Activated B cell treated with CpG ODN at 0.5 μM for 24 hours (primary cell): ENCODE measurements at places on chromosomes 6 and 20. TPM values are rescaled to one million over a fixed set of nuclear protein-coding genes. Genes with fewer than 3 reads are reported as not detected.

GRCh38 chr6:15076565-15076964 lies 169.3 kb upstream of the JARID2 start:
- no peak for DNase-seq
- no peak overlapping the region for H3K4me3 ChIP-seq
- peaks cover 4% of the 10 kb centered on the region for H3K27me3 ChIP-seq
- no peaks in the 10 kb centered on the region for H3K36me3 ChIP-seq
- H3K4me1 ChIP-seq: no peaks in the 10 kb centered on the region
- no peak overlapping the region for H3K27ac ChIP-seq

DNA sequence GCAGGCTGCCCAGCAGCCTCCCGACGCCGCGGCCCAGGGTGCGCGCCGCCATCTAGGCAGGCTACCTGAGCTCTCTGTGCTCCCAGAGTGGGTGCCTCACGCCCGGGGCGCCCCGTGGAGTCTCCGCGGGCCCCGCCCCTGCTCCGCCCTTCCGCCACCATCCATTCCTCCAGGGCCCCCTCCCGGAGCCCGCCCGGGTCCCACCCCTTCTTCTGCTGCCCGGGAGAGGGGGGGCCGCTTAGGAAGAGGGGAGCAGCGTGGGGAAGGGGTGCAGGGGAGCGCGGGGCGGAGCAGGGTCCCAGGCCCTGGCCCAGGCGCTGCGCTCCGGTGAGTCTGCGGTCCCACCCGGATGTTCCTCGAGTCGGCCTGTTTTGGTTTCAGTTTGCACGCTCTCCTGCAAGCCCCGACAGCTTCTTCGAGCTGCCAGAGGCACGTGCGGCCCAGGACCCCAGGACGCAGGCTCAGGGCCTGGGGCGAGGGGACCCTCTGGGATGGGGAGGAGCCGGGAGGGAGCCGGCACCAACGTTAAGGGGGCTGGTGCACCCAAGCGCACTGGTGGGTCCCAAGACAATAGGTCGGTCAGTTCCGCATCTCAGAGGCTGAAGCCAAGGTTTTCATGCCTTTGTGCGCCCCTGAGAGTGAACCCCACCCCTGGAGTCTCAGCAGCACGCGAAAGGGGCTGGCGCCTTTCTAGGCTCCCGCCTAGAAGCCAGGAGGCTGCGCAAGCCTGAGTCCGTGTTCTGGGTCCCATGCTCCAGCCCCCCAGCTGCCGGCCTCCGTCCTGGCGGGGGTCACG lies at the start of gene ACSS1:
Gene ACSS1, minus strand, starts transcription at position 89 of the 796 bp plus-strand sequence. Its CDS starts 37 bp downstream, at position 52.
- peaks cover 61% of the 10 kb centered on the region for H3K4me1 ChIP-seq
- peak within 1 kb of the TSS; percentile 89 for H3K4me3 ChIP-seq
- H3K27ac ChIP-seq: peak within 1 kb of the TSS; percentile 93

DNA sequence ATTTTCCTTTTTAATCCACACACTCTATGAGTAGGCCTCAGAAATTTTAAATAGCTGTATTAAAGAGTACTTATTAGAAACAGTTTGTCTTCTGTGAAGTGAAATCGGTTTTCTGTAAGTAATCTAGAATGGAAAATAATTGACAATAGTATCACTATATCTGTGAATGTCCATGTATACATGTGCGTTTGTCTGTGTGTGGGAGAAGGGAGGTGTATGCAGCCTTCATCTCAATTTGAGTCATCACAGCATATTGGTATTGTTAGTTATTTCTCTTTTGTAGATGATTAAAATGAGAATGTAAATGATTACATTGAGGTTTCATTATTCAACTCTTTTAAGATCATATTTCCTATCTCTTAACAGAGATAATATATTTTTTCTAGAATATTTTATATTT lies 206.0 kb downstream of the EYS start:
- no peaks in the 10 kb centered on the region for H3K36me3 ChIP-seq
- no peak for DNase-seq
- no peak overlapping the region for H3K4me3 ChIP-seq
- no peaks in the 10 kb centered on the region for H3K27me3 ChIP-seq

- DNase-seq: no peak
- H3K4me1 ChIP-seq: peaks cover 19% of the 10 kb centered on the region
- no peak overlapping the region for H3K4me3 ChIP-seq
- no peaks in the 10 kb centered on the region for H3K36me3 ChIP-seq
- H3K27ac ChIP-seq: no peak overlapping the region
These were observed 6.5 kb downstream of the PRND start for GRCh38 chr20:4728120-4728760.

DNA sequence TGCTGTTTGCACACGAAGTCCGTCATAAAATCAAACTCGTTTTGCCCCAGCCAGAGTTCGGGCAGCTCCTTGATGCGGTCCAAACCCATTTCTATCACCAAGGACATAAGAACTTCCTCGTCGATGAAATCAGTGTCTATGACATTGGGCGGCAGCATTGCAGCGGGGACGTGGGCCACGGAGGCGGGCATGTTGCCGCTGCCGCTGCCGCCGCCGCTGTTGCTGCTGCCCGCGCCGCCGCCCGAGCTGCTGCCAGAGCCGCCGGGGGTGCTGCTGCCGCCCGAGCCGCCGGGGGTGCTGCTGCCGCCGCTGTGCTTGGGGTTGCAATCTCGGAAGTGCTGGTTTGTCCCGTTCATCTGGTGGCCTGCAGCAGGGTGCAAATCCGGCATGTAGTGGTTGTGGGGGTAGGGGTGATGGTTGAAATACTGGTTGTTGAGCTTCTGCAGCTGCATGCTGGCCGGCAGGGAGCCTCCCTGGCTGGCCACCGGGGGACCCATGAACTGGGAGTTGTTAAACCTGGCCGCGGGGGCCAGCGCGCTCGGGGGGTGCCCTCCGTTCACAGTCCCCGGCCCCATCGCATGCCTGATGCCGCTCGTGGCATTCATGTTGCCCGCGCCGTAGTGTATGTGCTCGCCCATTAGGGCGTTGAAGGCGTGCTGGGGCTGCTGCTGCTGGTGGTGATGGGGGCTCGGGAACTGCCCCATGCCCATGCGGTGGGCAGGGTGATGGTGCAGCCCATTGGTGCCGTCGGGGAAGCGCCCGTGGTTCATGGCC lies 1.1 kb downstream of the CITED2 start:
- no peaks in the 10 kb centered on the region for H3K27me3 ChIP-seq
- H3K36me3 ChIP-seq: peaks cover 22% of the 10 kb centered on the region
- peak; percentile 73 for DNase-seq
- peak overlapping the region; percentile 100 for H3K27ac ChIP-seq
- H3K4me3 ChIP-seq: peak overlapping the region; percentile 99

- no peak for DNase-seq
- no peak overlapping the region for H3K4me3 ChIP-seq
- H3K27me3 ChIP-seq: no peaks in the 10 kb centered on the region
- no peaks in the 10 kb centered on the region for H3K4me1 ChIP-seq
These were observed 27.9 kb downstream of the TXNDC5 start for GRCh38 chr6:7882505-7883257.

DNA sequence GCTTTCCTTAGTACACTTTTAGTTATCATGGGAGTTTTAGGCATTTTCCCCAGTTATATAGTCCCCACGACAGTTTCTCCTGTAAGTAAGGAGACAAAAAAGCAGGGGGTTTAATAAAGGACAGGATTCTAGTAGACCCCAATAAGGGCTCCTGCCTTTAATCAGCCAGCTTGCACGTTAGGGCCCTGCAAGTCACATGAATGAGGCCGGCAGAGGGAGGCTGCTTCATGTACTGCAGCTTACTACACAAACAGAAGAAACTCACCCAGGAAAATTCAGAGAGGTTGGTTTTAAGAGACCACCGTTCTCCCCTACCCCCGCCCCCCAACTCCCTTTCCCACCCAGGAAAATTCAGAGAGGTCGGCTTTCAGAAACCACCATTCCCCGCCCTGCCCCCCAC lies 229.7 kb upstream of the MOCS1 start:
- no peak overlapping the region for H3K27ac ChIP-seq
- no peaks in the 10 kb centered on the region for H3K4me1 ChIP-seq
- no peaks in the 10 kb centered on the region for H3K36me3 ChIP-seq
- H3K27me3 ChIP-seq: no peaks in the 10 kb centered on the region

- DNase-seq: no peak
- no peaks in the 10 kb centered on the region for H3K27me3 ChIP-seq
- no peak overlapping the region for H3K4me3 ChIP-seq
- no peak overlapping the region for H3K27ac ChIP-seq
- no peaks in the 10 kb centered on the region for H3K4me1 ChIP-seq
These were observed 269.0 kb downstream of the UST start for GRCh38 chr6:149015535-149016525.

DNA sequence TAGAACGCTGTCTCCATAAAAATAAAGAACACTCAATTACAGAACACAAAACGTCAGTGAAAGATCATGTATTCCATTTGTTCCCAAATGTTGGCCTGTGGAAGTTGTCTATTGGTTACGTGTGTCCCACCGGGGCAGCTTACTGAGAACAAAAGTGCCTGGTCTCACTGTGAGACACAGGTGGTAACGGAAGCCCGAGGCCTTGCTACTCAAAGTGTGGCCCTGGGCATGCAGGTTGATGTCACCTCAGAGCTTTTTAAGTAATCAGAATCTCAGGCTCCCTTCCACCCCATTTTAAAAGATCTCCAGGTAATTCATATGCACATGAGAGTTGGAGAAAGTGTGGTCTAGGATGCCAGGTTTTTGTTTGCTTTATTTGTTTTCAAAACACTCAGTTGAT lies 422.5 kb upstream of the OPRM1 start:
- DNase-seq: no peak
- H3K36me3 ChIP-seq: no peaks in the 10 kb centered on the region

- no peak overlapping the region for H3K4me3 ChIP-seq
- peaks cover 4% of the 10 kb centered on the region for H3K36me3 ChIP-seq
- no peak overlapping the region for H3K27ac ChIP-seq
- H3K27me3 ChIP-seq: no peaks in the 10 kb centered on the region
- no peak for DNase-seq
- peaks cover 27% of the 10 kb centered on the region for H3K4me1 ChIP-seq
These were observed 33.6 kb downstream of the TRAM2 start for GRCh38 chr6:52543262-52543661.

DNA sequence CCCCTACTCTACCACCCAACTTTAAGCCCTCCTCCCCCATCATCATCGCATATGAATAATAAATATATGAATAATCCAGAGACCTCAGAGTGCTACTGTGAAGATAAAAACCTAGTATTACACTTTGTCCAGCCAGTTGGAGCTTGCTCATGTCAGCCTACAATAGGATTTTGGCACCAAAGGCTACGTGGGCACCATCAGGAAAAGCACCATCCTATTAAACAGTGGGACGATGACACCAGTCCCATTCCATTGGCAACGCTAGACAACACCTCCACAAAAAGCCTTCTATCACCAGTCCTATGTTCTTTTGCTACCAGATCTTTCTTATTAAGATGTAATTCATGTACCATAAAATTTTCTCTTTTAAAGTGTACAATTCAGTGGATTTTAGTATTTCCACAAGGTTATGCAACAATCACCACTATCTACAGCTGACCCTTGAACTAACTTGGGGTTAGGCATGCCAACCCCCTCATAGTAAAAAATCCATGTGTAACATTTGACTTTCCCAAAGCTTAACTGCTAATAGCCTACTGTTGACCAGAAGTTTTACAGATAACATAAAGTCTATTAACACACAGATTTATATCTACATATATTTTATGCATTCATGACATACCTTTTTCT lies 41.1 kb downstream of the CNKSR3 start:
- H3K4me1 ChIP-seq: no peaks in the 10 kb centered on the region
- H3K4me3 ChIP-seq: no peak overlapping the region
- H3K27me3 ChIP-seq: no peaks in the 10 kb centered on the region
- no peak overlapping the region for H3K27ac ChIP-seq

DNA sequence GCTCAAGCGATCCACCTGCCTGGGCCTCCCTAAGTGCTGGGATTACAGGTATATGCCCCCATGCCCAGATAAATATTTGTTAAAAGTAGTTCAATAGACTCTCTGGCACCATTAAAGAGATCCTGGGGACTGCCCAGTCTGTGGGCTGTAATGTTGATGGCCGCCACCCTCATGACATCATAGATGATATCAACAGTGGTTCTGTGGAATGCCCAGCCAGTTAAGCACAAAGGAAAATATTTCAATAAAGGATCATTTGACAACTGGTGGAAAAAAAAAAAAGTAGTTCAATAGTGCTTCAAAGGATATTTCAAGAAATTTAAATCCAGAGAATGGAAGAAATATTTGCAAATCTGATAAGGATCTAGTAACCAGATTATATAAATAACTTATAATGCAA lies 1.5 kb upstream of the CRIP3 start:
- DNase-seq: no peak
- H3K36me3 ChIP-seq: peaks cover 7% of the 10 kb centered on the region
- no peaks in the 10 kb centered on the region for H3K27me3 ChIP-seq
- H3K4me3 ChIP-seq: peak overlapping the region; percentile 28
- H3K4me1 ChIP-seq: peaks cover 70% of the 10 kb centered on the region

GRCh38 chr6:20921578-20921977 lies 387.3 kb downstream of the CDKAL1 start:
- H3K27ac ChIP-seq: no peak overlapping the region
- peaks cover 4% of the 10 kb centered on the region for H3K4me1 ChIP-seq
- peaks cover 3% of the 10 kb centered on the region for H3K36me3 ChIP-seq
- no peak for DNase-seq
- H3K4me3 ChIP-seq: no peak overlapping the region
- H3K27me3 ChIP-seq: no peaks in the 10 kb centered on the region

GRCh38 chr6:167046861-167047495 lies 47.8 kb downstream of the CEP43 start:
- DNase-seq: no peak
- peak overlapping the region; percentile 76 for H3K4me3 ChIP-seq
- no peaks in the 10 kb centered on the region for H3K27me3 ChIP-seq
- peak overlapping the region; percentile 96 for H3K27ac ChIP-seq

DNA sequence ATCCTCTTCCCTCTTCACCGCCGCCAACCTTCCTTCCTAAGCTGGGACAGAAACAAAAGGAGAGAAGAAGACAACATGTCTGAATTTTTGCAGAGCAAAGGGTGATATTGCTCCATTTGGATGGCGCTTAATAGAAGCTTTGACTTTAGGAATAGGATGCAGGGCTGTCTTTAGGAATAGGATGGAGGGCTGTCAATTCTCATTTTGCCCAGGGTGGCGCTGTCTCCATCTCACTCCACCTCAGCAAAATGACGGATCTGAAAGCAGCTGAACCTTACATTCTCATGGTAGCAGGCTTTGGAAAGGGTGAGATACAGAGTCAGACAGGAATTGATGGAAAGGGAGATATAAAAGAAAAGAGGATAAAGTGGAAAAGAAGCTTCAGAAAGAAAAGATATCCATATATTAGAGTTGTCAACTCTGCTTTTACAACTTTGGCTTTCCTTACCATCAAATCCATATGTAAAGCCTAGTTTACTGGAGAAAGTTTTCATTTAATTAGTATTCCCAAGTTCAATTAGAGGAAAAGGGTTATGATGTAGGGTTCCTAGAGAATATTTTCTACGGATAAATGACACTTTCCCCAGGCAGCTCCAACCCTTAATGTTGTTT lies 2.4 kb downstream of the MTCL3 start:
- DNase-seq: no peak
- no peaks in the 10 kb centered on the region for H3K36me3 ChIP-seq
- peaks cover 28% of the 10 kb centered on the region for H3K4me1 ChIP-seq
- peak overlapping the region; percentile 86 for H3K4me3 ChIP-seq

GRCh38 chr20:4894981-4895381 lies 106.3 kb downstream of the SLC23A2 start:
- H3K36me3 ChIP-seq: peaks cover 78% of the 10 kb centered on the region
- DNase-seq: no peak
- H3K4me1 ChIP-seq: peaks cover 31% of the 10 kb centered on the region
- H3K4me3 ChIP-seq: no peak overlapping the region
- H3K27ac ChIP-seq: peak overlapping the region; percentile 51
- H3K27me3 ChIP-seq: no peaks in the 10 kb centered on the region

- DNase-seq: peak; percentile 31
- H3K4me1 ChIP-seq: peaks cover 54% of the 10 kb centered on the region
- peak overlapping the region; percentile 73 for H3K4me3 ChIP-seq
- H3K27ac ChIP-seq: peak overlapping the region; percentile 93
- H3K36me3 ChIP-seq: no peaks in the 10 kb centered on the region
- no peaks in the 10 kb centered on the region for H3K27me3 ChIP-seq
These were observed 49.8 kb upstream of the ENPP5 start for GRCh38 chr6:46220352-46221221.

Gene RBBP8NL
- not detected in 2 replicates for total RNA-seq

Gene PXDC1
- 3.8 and 3.9 TPM in 2 replicates for total RNA-seq

Gene PPP1R3G
- total RNA-seq: 0.11 and 0.15 TPM in 2 replicates

Gene SAMD5
- total RNA-seq: not detected in 2 replicates

Gene ABHD16B
- total RNA-seq: not detected in 2 replicates

Gene CST4
- not detected in 2 replicates for total RNA-seq
